CD4-positive, alpha-beta T cell treated with Interleukin-10 for 1 hour (primary cell): ENCODE measurements at places on chromosomes 5 and 9.
A peak's percentile ranks its signal among the peaks of the same experiment; 100 is the strongest.

DNA sequence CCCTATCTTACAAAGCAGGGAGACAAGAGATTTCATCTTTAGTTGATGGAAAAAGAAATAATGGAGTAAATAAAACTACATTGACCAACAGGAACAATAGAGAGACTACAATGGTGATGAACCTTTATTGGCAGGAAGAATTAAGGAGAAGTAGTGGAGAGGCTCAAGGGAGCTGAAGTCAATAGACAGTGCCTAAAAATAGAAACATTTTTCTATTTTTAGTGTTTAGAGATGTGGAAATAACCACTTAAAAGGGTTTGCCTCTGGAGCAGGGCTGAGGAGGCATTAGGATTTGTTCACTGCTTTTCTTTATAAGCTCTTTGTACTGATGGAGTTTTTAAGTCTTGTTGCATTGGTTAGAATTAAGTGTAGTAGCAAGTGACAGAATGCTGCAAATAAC lies 98.4 kb upstream of the ERCC6L2 start:
- no peak for DNase-seq

DNA sequence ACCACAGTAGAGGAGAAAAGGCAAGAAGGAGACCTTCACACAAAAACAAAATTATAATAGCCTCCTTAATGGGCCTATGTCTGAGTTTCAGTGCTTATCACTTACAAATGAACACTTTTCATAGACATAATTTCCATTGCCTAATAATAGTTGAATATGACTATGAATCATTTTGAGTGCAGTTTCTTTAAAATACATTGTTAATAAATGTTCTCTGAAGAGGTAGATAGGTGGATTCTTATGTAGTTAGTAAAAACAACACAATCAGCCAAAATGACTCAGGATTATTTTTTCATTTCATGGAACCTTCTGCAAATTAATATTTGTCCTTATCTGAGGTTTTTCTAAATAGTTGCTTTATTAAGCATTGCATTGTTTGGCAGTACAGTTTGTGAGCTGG lies 45.6 kb downstream of the DAPK1 start:
- no peak for DNase-seq

DNA sequence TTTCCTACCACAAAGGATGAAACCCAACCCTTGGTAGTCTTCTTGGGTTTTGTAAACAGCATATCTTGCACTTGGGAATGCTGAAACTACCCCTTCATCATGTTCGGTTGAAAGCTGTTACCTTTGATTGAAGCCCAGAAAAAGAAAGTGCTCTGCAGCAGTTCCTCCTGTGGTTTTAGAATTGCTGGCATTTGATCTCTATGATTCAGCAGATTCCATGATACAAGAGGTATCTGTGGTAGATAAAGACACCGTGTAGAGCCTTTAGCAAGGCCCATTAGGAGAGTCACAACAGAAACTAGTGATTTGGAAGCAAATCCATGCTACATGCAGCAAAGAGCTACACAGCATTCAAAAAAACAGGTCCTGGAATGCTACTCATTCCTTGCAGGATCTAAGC lies 557.0 kb downstream of the TLE1 start:
- no peak for DNase-seq

GRCh38 chr5:81269751-81270393 lies 31.5 kb upstream of the ZCCHC9 start:
- DNase-seq = no peak

DNA sequence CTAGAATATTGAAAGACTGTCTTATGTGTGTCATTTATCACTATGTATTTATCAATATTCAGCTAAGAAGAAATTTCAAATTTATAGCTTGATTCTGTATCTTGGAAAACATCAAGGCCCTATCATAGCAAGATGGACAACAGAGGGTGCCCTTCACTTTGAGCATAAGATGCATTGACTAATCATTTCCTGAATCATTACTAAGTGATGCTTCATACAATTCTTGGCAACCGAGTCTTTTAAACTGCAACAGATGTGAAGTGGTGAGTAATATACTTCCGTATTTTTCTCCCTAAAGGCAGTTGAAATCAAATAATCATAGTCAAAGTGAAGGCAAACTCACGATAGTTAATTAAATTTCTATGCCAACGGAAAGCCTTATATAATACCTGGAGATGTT lies 318.6 kb upstream of the RGMB start:
- DNase-seq = no peak

DNA sequence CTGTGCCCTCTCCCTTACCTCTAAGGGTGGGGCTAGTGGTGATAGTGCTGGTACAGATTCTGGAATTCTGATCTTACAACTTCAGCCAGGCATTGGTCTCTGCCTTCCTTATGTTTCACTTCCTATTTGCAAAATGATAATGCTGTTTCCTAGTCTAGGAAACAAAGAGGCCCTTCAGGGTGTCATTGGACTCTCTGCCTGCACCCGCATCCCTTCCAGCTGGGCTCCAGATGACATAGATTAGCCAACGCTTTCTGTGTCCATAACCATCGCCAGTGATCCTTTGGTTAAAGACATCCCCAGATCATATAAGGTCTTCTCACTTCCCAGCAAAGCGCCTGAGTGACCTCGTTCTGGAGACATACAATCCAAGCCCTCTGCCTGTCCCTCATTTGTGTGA lies 180.7 kb downstream of the ERCC6L2 start:
- no peak for DNase-seq

DNA sequence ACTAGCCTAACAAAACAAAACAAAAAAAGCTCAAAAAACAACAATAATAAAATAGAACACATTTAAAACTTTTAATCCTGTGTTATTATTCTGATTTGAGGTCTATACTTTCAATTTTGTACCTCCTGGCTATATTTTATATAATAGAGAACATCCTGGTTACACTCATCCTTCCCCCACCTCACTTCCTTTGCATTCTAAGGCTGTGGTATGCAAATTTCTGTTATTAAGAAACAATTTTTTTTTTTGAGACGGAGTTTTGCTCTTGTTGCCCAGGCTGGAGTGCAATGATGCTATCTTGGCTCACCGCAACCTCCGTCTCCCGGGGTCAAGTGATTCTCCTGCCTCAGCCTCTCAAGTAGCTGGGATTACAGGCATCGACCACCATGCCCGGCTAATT lies 3.1 kb upstream of the RPL37 start:
- DNase-seq = peak; percentile 46

GRCh38 chr5:9932770-9933169 lies 302.6 kb upstream of the TAS2R1 start:
- DNase-seq = no peak

- DNase-seq = no peak
These were observed 452.5 kb upstream of the RIOK2 start for GRCh38 chr5:97635553-97635952.
